Stimulated activated CD4-positive, alpha-beta T cell treated with anti-CD3 and anti-CD28 coated beads, Interleukin-15, amount 100 ng/mL, for 24 hours (primary cell): ENCODE measurements at places on chromosomes 12 and 14.
A peak's percentile ranks its signal among the peaks of the same experiment; 100 is the strongest.

DNA sequence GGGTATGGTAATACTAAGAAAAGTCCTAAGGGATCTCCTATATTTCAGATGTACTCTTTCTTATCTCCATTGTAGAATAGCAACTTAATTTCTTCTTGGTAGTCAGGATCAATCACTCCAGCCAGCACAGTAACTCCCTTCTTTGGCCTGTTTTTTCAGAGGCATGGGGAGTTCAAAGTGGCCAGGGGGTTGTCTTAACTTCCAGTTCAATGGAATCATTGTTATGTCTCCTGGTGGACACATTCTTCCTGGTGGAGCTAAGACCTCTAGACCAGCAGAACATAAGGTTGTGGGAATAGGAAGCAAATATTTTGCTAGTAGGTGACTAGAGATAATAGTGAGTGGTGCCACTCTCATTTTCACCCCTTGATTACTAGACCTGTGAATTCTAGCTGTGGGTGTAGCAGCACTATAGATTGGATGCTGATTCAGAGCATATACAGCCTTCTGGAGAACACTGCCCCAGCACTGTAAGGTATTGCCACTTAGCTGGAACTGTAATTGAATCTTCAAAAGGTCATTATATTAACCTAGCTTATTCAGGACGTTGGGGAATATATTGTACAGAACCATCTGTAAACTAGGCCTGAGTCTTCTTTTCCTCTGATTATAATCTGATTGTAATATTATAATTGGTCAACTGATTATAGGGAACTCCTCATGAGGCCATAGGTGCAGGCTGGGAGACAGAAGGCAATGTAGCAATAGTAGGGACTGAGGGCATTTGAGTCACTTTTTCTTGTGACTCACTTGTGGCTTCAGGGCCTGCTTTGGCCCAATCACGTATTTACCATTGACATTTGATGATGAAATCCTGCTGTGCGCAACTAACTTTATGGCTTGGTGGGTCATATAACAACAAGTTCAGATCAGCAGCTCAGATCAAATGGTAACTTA lies 60.2 kb upstream of the ATP2B1 start:
- DNase-seq = peak; percentile 29

DNA sequence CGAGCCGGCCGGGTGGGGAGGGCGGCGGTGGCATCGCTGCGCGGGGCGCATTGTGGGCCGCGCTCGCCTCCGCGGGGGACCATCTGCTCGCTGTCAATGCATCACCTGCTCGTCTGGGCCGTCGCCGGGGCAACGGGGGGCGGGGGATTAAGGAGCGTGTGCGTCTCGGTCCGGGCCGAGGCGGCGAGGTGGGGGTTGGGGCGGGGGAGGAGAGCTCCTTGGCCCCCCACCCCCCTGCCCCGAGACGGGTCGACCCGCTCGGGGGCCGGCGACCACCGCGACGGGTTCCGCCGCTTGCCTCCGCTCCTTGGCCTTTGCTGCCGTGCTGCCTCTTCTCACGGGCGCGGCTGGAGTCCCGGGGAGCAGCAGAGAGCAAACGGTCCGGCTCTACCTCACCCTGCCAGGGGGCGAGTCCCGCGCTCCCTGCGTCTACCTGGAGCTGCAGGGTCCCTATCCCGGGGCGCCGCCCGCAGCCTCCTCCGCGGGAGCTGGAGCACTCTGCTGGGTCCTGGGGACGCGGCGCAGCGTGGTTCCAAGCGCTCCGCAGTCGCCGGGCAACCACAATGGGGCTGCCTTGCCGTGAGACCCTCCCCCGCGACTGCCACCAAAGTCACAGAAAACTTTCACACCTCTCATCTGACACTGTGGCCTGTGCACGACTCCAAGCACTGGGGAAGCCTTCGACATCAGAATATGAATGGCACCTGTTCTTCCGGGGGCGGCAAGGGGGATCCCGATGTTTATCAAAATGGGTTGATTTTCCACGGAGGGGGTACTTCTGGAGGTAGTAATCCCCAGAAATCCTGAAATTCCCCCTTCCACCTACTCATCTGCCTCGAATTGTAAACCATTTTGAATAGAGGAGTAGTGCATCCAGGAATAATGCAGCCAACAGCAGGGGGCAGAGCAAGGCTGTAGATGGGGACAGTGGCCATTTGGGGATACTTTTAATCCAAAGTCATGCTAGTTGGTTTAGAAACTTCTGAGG lies at the start of gene C12orf42:
C12orf42 (minus strand) TSS at position 500 of the 988 bp plus-strand sequence. CDS start 17,542 bp downstream, outside the sequence.
- DNase-seq = peak; percentile 70

GRCh38 chr14:100889641-100890040 lies 13.9 kb downstream of the RTL1 start:
- no peak for DNase-seq

DNA sequence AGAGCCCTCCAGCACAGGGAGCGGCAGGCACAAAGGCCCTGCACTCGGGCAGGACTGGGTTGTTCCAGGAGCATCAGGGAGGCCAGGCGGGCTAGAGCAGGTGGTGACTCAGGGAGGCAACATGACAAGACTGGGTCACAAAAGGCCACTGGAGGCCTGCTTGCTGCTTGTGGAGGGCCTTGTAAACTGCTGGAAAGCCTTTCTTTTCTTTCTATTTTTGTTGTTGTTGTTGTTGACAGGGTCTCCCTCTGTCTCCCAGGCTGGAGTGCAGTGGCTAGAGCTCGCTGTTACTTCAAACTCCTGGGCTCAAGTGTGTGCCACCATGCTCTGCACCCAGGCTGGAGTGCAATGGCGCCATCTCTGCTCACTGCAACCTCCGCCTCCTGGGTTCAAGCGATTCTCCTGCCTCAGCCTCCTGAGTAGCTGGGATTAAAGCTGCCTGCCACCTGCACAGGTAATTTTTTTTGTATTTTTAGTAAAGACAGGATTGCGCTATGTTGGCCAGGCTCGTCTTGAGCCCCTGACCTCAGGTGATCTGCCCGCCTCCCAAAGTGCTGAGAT lies 11.8 kb upstream of the RCOR1 start:
- no peak for DNase-seq

DNA sequence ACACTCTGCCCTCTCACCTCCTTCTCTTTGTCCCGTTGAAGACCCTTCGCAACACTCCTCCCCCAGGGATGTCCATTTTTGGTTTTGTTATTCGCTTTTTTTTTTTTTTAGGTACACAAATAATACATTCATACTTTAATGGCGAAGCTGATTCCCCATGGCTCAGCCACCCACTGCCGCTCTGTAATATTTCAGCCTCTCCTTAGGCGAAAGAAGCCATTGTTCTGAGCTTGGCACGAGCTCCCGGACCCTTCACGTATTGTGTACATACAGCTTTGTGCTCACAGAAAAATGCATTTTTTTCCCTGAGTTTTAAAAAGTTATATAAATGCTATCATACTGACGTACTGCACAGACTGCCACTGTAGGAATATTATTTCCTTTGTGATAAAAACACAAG lies 115.0 kb downstream of the TMEM132C start:
- DNase-seq = no peak

DNA sequence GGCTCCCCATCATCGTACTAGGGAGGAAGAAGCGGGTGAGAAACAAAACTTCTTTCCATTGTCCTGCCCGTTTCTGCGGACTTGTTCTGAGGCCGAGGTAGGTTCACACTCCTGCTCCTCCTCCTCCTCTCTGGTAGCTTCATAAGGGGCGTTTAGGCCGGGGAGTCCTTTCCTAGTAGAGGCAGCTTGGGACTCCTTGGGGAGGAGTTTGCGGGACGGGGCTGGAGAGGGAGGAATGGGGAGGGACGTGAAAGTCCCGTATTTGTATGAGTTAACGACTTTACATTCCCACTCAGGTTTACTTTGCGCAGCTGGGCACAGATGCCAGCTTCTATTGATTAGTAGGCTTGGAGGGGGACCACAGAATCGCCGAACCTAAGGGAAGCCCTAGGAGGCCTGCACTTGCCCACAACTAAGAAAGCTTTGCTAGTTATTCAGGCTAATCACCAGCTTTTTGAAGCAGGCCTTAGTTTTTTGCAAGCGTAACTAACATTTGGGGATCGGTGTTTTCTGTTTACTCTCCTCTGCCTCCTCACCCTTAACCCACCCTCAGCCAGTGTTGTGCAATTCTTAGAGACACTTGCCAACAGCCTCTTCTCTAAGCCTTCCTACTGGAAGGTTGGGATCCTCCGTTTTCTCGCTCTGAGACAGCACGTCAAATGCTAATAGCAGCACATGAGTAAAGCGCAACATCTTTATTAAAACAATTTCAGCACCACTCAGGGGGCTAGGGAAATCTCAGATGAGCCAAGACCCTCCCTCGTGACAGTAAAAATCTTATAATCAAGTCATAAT lies 499 bp downstream of the RNASE4 start:
- DNase-seq = no peak

DNA sequence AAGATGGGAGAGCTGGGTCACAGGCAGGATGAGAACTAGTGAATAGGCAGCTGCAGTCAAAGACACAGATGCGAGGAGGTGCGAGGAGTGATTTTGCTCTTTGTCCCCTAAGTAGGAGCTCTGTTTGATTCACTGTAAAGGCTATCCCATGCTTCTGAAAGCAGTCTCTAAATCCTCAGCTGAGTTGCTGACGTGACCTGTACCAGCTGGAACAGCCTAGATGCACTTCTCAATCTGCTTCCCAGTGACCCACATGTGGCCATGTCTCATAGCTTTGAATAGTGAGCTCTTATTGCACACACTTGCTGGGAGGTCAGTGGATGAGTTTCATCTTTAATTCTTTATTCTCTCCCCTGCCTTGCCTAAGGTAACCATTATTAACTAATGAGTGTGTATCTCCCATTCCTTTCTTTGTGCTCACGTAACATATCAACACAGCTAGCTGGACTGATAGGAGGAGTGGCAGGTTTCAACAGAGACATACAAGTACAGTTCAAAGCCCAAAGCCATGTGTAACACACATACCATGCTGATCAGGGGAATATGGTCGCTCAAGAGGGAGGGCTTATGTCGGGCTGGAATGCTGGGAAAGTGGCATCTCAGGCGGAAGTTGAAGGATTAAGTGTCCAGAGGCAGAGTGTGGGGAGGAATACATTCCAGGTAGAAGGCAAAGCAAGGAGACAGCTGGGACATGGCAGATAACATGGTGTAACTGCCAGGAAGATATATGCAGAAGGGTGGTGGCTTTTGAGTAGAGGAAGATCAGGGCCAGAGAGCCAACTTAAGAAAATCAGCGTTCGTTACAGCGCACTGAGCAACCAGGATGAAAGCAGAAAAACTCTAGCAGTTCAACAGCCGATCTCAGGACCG lies 15.4 kb upstream of the YY1 start:
- no peak for DNase-seq

DNA sequence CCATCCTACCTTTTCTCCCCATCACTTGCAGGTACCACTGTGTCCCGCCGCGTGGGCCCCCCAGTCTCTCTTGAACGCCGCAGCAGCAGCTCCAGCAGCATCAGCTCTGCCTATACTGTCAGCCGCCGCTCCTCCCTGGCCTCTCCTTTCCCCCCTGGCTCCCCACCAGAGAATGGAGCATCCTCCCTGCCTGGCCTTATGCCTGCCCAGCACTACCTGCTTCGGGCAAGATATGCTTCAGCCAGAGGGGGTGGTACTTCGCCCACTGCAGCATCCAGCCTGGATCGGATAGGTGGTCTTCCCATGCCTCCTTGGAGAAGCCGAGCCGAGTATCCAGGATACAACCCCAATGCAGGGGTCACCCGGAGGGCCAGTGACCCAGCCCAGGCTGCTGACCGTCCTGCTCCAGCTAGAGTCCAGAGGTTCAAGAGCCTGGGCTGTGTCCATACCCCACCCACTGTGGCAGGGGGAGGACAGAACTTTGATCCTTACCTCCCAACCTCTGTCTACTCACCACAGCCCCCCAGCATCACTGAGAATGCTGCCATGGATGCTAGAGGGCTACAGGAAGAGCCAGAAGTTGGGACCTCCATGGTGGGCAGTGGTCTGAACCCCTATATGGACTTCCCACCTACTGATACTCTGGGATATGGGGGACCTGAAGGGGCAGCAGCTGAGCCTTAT lies 9.2 kb downstream of the ARHGAP9 start:
- DNase-seq = no peak
